NCI-H226 (cell line): ENCODE measurements at places on chromosomes 13 and 19.

DNA sequence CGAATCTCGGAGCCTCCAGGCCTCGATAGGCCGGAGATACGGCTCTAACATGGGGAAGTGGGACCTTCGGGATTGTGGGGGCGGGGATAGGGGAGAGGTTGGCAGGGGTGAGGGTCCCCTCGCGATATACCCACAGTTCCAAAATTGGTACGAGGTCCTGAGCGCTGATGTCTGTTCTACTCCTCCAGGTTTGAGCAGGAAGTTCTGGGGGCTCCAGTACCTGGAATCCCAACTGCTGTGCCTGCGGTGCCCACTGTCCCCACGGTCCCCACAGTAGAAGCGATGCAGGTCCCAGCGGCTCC lies 447 bp downstream of the RBM42 start:
- no peak for DNase-seq

- no peak for DNase-seq
Observed at GRCh38 chr13:113062691-113063090, 42.9 kb upstream of the F7 start.

- no peak for DNase-seq
Observed at GRCh38 chr13:40407567-40407966, 258.9 kb downstream of the FOXO1 start.

- DNase-seq, result no peak
Observed at GRCh38 chr13:85255978-85256377, 543.2 kb downstream of the SLITRK6 start.

DNA sequence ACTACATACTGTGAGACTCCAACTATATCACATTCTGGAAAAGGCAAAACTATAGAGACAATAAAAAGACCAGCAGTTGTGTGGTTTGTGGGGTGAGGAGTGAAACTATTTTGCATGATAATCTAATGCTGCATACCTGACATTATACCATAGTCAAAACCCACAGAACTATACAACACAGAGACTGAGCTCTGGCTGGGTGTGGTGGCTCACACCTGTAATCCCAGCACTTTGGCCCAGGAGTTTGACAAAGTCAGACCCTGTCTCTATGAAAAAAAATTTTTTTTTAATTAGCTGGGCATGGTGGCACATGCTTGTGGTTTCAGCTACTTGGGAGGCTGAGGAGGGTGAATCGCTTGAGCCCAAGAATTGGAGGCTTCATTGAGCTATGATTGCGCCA lies 11.9 kb downstream of the ZNF541 start:
- no peak for DNase-seq

GRCh38 chr19:32358321-32358720 lies 12.9 kb downstream of the ZNF507 start:
- no peak for DNase-seq

DNA sequence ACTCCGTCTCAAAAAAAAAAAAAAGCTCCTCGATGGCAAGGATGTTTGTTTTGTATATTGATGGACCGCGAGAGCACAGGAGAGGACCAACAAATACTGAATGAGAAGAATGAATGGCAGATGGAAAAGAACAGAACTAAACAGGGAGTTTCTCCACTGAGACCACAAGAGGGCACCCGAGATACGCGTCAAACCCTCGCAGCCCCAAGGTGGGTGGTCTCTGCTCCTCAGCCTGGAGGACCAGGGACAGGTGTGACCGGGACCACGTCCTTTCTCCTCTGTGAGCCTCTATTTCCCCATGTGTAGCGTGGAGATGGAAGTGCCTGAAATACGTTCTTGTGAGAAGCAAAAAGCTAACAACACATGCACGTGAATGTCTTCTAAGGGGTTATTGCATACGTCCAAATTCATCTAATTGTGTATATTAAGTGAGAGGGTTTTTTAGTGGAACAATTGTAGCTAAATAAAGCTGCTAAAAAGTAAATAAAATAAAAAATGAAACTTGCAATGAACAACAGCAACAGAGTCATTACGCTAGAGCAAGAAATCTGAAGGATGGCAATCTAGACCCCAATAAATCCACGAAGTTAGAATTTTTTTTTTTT lies 8.3 kb upstream of the CDC42EP5 start:
- DNase-seq, result peak; percentile 23

GRCh38 chr13:77620138-77620537 lies 77.3 kb upstream of the SLAIN1 start:
- no peak for DNase-seq

DNA sequence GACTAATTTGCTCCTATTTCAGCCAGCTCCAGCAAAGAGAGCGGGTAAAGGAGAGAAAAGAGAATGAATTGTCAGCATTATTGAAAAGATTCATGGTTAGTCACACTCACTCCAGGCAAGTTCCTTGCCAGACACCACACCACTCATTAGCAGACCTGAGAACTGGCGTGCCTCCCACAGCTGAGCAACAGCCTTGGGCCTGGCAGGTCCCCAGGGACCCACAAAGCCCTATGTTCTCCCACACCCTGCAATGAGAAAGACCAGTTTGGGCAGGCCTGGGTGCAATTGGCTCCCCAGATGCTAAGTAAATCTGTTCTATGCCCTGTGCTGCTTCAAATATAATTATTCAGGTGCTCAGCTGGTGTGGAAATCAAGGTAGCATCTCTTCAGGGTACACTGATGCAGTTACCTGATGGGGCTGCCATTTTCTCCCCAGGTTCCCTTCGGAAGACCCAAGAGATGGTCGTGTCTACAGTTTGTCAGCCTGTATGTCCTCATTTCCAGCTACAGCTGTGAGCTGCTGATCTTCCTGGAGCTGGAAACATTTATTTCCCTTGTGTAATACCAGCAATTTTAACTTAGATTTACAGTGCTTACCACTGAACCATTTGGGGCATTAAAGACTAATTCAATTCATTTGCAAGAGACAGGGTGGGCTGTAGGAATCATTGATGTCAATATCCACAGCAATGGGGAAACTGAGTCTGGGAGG lies 405.0 kb downstream of the COG6 start:
- DNase-seq, result peak; percentile 69

- DNase-seq, result no peak
Observed at GRCh38 chr13:98158172-98158899, 15.4 kb downstream of the FARP1 start.

- no peak for DNase-seq
Observed at GRCh38 chr19:46618670-46619231, 6.1 kb downstream of the PTGIR start.

GRCh38 chr19:9842834-9843625 lies 7.9 kb downstream of the PIN1 start:
- DNase-seq, result no peak

DNA sequence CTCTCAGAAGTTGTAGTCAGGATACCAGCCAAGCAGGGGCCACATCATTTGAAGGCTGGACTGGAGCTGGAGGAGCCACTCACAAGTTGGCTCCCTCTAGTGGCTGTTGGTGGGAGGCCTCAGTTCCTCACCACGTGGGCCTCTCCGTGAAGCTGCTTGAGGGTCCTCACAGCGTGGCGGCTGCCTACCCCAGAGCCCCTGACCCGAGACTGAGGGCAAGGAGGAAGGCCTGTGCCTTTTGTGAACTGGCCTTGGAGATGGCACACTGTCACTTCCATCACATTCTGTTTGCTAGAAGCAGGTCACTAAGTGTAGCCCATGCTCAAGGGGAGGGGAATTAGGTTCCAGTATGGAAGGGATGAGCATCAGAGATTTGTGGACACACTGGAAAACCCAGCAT lies 14.6 kb downstream of the GNA11 start:
- peak; percentile 27 for DNase-seq

GRCh38 chr19:13212759-13213330 lies 62.6 kb downstream of the IER2 start:
- DNase-seq, result no peak

GRCh38 chr19:56146904-56147303 lies 5.8 kb downstream of the ZNF444 start:
- DNase-seq, result no peak

DNA sequence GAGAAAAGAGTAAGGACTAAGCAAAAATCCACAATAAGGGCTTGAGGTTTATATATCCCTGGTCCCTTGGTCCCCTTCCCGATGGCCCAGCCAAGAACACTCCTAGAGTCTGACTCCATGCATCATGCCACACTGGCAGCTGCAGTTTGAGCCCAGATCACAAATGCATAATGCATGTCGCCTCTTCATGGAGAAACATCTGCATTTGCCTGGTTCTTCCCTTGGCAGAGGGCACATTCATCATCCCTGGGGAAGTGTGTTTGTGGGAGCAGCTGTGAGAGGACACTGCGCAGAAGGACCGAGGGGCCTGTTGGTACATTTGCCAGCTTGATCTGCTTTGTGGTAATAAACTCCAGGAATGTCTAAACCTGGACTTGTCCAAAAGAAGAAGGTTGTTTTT lies 731.8 kb downstream of the FGF9 start:
- DNase-seq, result no peak

- no peak for DNase-seq
Observed at GRCh38 chr19:10168386-10168948, 26.3 kb downstream of the DNMT1 start.

DNA sequence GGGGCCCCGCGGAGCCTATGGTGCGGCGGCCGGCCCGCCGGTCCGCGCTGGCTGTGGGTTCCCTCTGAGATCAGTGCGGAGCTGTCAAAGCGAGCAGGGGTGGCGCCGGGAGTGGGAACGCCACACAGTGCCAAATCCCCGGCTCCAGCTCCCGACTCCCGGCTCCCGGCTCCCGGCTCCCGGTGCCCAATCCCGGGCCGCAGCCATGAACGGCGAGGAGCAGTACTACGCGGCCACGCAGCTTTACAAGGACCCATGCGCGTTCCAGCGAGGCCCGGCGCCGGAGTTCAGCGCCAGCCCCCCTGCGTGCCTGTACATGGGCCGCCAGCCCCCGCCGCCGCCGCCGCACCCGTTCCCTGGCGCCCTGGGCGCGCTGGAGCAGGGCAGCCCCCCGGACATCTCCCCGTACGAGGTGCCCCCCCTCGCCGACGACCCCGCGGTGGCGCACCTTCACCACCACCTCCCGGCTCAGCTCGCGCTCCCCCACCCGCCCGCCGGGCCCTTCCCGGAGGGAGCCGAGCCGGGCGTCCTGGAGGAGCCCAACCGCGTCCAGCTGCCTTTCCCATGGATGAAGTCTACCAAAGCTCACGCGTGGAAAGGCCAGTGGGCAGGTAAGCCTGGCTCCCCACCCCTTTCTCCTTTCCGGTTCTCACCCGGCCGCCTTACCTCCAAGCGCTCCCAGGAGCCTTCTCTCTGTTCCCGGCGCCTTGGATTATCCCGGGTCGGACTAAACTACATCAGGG lies at the start of gene PDX1:
TSS of gene PDX1 (plus strand) at position 67 of the 743 bp plus-strand sequence. CDS start at position 206, 139 bp downstream.
- no peak for DNase-seq

DNA sequence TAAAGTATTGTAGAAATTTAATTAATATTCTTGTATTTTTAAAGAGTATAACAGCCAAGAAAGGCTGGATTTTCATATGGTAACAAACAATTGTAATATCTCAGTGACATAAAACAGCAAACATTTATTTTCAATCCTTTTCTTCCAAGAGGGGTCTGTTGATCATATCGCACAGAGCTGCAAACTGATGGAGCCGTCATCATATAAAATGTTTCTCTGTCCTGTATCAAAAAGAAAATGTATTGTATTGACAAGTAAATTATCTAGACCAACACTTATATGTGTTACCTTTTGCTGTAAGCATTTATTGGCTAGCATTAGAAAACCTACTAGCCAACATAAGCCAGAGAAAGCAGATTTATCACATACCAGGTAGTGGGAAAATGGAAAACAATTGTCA lies 2861.4 kb upstream of the PCDH20 start:
- no peak for DNase-seq

- no peak for DNase-seq
Observed at GRCh38 chr13:26585136-26585535, 27.7 kb downstream of the WASF3 start.

DNA sequence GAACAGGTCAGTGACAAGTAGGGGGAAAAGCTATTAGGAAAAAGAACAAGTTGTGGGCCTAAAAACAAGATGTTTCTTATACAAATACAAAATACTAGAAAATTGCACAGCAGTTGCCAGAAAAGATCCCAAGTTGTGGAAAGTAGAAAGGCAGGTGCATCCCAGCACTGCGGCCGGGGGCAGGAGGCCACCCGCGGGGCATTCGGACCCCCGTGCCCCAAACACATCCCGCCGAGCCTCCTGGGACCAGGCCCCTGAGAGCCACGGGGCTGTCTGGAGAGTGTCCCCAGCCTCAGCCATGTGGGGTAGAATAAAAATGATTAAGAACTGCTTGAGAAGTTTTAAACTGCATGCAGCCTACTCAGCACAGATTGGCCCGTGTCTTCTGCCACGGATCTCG lies 11.4 kb downstream of the RASA3 start:
- no peak for DNase-seq

DNA sequence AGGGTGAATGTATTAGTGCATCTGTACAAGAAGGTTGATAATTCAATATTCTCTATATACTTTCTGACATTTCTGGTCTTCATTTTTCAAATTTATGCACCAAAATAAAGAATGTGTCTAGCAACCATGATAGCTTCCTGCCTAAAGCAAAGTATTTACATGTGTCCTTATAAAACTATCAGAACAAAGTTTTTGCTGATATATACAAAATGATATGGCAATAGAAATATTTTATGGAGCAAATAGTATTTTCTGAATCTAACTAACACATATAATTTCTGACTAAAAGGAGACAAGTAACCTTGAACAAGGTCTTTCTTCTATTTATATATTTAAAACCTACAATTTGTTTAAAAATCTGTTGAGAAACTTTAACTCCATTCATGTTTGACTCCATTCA lies 184.9 kb downstream of the DIAPH3 start:
- no peak for DNase-seq

DNA sequence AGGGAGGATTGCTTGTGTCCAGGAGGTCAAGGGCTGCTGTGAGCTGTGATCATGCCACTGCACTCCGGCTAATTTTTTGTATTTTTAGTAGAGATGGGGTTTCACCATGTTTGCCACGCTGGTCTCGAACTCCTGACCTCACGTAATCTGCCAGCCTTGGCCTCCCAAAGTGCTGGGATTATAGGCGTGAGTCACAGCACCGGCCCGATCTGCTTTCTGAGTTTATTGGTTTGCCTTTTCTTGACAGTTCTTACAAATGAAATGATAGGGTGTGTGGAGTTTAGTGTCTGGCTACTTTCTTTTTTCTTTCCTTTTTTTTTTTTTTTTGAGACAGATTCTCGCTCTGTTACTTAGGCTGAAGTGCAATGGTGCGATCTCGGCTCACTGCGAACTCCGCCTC lies 848 bp downstream of the C19orf44 start:
- no peak for DNase-seq

DNA sequence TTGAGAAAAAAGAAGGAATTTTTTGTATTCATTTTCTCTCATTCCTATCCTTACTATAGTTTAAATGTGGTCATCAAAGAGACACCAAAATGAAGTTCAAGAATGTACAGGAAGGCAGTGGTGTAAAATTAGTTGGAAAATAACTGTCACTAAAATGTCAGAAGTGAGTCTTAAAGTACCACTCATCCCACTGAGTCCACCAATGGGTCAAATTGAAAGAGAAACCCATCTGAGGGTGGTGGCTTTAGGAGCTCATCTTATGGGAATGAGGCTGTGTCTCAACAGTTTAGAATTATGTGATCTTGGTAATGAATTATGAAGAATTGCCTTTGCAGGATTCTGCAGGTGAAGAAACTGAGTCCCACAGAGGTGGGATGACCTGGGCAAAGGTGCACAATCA lies 403.5 kb downstream of the FGF9 start:
- no peak for DNase-seq

GRCh38 chr13:59210543-59210942 lies 953.2 kb downstream of the DIAPH3 start:
- DNase-seq, result no peak

- DNase-seq, result peak; percentile 56
Observed at GRCh38 chr13:95254339-95254738, 46.9 kb downstream of the ABCC4 start.

- no peak for DNase-seq
Observed at GRCh38 chr13:112639521-112639920, 50.3 kb upstream of the ATP11A start.
